Activated T-cell treated with anti-CD3 and anti-CD28 coated beads, Interleukin-2, amount 50 U/mL, for 48 hours (primary cell): ENCODE measurements at places on chromosomes 2 and 18.

- DNase-seq: no peak
Observed at GRCh38 chr2:55118643-55119083, 68.4 kb upstream of the RTN4 start.

- no peak for DNase-seq
Observed at GRCh38 chr2:178484245-178485041, 4.2 kb downstream of the PLEKHA3 start.

- peak; percentile 19 for DNase-seq
Observed at GRCh38 chr18:70418546-70419311, 129.9 kb downstream of the SOCS6 start.

- no peak for DNase-seq
Observed at GRCh38 chr2:159506764-159507440, 109.4 kb downstream of the BAZ2B start.

- DNase-seq: no peak
Observed at GRCh38 chr2:202065876-202066275, 7.2 kb upstream of the KIAA2012 start.

DNA sequence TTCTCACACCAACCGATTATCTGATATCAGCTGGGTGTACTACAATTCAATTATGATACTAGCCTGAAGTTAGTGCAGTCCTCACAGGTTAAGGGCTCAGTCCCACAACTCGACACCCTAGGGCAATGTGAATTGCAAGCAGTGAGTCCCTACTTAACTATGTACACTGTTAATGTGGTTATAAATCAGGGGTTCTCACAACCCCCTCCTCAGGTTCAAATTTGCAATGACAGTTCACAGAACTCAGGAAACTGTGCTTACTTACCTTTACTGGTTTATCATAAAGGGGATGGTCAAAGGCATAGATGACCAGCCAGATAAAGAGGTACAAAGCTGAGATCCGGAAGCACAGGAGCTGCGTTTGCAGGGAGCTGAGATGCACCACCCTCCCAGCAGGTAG lies 1379.1 kb upstream of the CDH2 start:
- no peak for DNase-seq

- DNase-seq: no peak
Observed at GRCh38 chr2:159444754-159445153, 158.3 kb upstream of the WDSUB1 start.

DNA sequence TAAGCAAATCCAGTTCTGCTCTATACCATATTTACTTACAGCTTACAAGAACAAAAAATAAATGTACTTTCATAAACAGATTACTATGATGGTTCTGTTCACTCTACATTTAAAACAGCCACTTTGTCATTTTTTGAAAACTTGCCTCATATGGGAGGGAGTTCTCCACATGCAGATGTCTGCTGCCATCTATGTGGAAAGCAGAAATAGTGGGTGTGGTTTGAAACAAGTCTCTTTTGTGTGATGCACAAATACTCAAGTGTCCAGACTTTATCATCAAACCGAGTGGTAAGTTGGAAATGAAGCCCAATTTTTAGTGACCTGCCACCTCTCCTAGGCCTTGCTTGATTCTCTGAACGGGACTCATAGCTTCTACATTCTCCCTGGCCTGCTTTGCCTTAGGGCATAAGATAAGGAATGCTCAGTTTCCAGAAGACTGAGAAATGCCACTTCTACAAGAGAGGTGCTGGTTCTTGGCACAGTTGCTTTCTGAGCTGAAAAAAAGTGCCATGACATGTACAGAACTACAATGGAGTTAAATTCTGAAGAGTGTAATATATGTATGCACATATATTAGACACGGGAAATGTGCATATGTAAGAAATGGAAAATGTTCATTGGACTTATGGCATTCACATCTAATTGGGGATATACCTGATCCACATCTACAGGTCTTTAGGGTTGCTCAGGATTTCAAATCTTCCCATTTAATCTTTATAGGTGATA lies 221.0 kb downstream of the SLC8A1 start:
- DNase-seq: no peak

GRCh38 chr2:233426619-233427342 lies 72.5 kb downstream of the DGKD start:
- peak; percentile 75 for DNase-seq

GRCh38 chr2:75290600-75291150 lies 91.4 kb upstream of the TACR1 start:
- no peak for DNase-seq

DNA sequence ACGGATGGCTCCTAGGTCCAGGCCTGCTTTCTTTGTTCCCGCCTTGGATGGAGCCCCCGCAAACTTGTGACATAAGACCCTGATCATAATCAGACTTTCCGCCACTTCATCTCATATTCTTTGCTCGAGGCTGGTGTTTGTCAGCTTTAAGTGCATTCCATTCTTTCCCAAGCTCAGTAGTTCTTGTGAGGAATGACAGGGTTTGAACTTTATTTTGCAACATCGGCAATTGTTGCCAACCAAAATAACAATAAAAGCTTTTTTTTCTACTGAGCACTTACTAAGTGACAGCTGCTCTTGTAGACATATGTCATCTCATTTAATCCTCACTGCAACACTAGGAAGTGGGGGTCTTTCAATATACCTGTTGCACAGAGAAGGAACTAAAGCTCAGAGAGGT lies 178.8 kb upstream of the ST6GAL2 start:
- DNase-seq: no peak

GRCh38 chr2:207291625-207292252 lies 126.0 kb upstream of the KLF7 start:
- DNase-seq: no peak

DNA sequence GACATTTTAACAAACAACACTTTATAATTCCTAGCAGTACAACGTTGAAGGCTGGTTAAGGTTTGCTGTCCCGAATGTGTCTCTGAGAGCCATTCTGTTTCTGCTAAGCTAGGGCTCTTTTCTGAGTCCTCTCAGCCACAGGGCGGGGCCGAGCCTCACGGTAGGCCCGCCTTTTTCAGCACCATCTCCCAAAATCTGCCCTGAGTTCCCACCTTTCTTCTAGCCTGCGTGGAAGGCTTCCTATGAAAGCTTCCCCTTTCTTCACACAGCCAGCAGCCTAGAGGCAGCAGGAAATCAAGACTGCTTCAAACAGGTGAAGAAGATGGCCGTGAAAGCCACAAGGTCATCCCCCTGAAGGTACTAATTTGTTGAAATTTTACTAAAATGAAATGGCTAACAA lies 255.5 kb downstream of the CDH2 start:
- DNase-seq: no peak

GRCh38 chr2:38060236-38061018 lies 15.5 kb downstream of the CYP1B1 start:
- no peak for DNase-seq

DNA sequence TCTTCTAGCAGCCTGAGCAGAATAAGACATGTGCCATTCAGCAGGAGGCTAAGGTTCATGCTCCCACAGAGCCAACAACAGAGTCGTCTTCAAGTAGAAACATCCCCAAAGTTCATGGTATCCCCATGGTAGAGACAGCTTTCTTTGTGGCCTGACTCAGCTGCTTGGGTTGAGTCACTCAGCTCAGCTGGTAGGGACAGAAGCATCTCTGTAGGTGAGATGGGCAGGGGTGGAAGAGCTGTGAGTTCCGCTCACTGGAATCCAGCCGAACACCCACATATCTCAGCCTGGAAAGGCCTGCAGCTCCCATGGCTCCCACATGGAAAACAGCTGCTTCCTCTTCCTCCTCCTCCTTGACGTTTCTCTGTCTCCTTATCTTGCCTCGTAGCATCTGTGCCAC lies 792.7 kb downstream of the RNF144A start:
- no peak for DNase-seq

DNA sequence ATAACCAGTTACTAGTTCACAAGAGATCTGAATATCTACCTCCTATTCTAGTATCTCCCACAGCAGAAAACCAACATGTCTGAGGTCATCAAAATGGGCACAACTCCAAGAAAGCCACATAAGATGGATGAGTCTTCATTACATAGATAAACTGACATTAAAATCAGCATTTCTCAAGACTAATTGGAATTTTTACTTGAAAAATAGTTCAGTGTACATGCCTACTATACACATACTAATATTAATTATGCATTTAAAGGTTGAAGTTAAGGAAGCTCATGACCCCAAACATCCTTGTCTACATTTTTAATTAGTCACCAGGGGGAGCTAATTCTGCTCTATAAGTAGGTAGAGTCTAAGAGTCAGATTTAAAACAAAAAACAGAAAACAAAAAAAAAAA lies 41.9 kb downstream of the ZNF521 start:
- no peak for DNase-seq

GRCh38 chr18:29078273-29078672 lies 901.3 kb upstream of the CDH2 start:
- no peak for DNase-seq

DNA sequence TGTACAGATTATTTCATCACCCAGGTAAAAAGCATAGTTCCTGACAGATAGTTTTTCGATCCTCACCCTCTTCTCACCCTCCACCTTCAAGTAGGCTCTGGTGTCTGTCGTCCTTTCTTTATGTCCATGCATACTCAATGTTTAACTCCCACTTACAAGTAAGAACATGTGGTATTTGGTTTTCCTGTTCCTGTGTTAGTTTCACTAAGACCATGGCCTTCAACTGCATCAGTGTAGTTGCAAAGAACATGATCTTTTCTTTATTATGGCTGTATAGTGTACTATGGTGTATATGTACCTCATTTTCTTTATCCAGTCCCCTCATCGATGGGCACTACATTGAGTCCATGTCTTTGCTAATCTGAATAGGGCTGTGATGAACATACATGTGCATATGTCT lies 184.2 kb downstream of the KCNJ3 start:
- no peak for DNase-seq

DNA sequence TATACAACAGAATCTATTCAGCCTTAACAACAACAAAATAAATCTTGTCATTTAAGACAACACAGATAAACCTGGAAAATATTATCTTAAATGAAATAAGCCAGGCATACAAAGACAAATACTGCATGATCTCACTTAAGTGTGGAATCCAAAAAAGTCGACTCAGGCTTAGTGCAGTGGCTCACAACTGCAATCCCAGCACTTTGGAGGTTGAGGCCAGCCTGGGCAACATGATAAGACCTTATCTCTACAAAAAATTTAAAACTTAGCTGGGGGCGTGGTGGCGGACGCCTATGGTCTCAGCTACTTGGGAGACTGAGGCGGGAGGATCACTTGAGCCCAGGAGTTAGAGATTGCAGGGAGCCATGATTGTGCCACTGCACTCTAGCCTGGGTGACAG lies 75.2 kb upstream of the RNU4ATAC start:
- DNase-seq: no peak

DNA sequence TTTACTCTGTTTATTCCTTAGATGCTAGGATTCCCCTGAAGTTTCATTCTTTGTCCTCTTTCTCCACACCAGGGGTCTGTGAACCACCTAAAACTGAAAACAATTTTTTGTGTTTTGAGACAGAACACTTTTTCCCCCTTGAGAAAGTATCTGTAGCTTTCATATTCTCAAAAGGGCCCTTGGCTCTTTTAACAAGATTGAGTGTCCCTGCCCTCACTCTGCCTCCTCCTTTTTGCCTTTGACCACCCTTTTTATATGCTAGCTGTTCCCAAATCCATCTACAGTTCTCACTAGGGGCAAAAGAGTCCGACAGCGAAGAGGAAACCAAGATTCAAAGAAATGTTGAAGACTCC lies 883 bp upstream of the EHBP1 start:
- DNase-seq: no peak

DNA sequence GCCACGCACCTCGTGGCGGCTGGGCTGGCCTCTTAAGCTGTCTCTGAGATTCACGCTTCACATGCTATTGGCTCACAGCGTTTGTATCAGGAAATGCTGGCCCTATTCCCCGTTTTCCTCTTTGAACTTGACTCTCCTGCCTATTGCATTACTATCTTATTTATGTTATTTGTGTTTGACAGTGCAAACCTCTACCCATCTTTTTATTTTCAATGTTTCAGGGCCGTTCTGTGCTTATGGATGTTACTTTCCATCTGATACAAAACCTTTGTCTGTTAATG lies 149.9 kb upstream of the TWIST2 start:
- no peak for DNase-seq

DNA sequence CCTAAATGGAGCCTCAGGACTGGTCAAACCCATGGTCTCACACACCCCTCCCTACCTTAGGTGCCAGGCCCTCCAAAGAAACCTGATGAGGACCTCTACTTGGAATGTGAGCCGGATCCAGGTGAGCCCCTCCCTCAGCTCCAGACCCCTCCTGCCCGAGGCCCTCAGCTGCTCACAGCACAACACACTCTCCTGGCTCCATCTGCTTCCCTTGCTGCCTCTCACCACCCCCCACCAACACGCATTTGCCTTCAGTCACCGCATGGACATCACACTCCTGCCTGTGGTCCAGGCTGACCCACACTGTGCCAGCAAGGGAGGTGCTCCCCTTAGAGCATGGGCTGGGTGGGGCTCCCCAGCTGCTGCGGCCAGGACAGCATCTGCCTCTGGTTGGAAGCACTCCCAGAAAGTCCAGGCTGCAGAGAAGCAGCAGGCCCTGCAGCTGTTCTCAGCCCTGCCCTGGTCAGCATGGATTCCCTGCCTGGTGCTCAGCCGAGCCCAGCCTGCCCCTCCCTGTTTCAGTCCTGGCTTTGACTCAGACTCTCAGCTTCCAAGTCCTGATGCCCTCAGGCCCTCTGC lies 15.1 kb downstream of the SH2D6 start:
- no peak for DNase-seq

- DNase-seq: no peak
Observed at GRCh38 chr2:139790136-139790535, 1009.9 kb upstream of the NXPH2 start.

DNA sequence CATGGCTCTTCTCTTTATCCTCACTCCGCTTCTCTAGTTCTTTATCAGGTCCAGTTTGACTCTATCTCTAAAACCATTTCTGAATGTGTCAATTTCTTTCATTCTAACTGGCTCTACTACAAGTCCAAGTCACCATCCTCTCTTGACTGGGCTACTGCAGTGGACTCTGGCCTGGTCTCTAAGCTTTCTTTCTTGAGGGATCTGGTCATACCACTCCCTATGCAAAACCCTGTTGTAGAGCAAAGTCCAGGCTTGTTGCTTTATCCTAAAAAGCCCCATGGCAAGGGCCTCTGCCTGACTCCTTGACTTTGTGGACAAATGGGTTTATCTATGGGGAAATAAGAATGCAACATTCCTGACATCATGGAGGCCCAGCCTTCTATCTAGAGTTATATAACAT lies 87.1 kb downstream of the BCL2L11 start:
- DNase-seq: no peak

GRCh38 chr2:28567061-28567471 lies 71.2 kb downstream of the PLB1 start:
- peak; percentile 44 for DNase-seq
